Cerebellum (tissue), 4 donors: ENCODE measurements at places on chromosomes 6 and 20.

DNA sequence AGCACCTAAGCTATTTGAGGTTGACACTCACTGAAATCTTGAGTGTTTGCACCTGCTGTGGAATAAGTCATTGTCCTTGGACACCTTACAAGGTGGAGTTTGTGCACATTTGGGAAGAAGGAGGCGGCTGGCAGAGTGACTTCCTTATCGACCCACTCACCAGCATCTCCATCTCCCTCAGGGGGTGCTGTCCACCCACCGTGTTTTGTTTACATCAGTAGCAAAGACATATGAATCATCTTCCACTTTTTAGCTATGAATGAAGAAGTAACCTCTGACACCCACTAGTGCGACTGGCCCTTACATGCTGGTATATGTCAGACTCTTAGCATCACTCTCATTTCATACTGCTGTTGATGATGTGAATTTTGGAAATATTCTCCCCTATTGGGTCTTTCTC lies 119.5 kb upstream of the SGK1 start:
- no peak for DNase-seq

- DNase-seq: no peak
These were observed 78.9 kb downstream of the ARHGAP18 start for GRCh38 chr6:129631070-129631469.

DNA sequence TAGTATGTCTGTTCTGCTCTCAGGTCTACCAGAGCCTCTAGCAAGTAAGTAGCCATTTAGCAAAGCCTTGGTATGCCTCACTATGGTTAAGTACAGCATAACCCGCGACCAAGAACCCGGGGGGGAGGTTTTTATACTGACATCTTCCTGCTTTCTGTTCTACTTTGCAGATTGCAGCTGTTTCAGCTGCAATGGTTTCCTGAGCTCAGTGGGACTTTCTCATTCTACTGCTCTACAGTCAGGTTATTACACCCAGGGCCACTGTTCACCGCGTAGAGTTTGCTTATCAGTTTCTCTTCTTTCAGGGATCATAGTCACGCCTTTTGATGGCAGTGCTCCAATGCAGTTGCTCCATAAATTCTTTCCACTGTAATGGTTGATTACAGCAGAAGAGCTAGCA lies 631.3 kb downstream of the TFAP2A start:
- DNase-seq: no peak

DNA sequence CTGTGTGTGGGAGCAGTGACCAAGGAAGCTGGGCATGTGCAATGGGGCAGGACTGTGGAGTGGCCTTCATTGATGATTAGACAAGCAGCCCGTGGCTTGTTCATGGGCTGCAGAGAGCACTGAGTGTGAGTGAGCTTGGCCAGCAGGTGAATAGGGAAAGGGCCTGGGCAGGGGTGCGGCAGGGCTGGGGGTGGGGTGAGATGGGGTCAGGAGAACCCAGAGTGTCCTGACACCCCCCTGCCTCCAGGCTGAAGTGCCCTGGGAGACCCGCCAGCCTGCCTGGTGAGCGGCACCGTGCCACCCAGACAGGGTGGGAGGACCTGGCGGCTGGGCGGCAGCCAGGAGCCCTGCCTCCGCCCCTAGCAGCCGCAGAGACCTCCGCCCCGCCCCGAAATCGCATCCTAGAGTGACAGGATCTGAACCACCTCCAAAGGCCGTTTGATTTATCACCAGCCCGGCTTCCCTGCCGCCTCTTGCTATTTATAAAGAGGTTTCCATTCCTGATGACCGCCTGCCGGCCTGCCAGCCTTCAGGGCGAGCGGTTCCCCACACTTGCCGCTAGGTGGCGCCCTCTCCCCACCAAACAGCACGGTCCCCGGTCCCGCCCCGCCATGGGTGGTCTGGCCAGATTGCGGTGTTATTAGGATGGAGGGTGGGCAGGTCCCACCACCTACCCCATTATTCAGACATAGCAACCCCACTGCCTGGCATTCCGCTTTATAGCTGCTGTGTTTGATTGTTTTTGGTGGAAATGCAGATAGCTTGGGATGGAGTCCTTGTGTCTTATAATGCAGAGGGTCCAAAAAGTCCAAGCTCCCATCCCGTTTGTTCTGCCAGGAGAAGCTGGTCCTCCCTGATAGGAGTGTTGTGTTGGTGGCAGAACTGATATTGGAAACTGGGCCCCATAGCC lies 3.5 kb downstream of the MYLK2 start:
- DNase-seq: peak; percentile 90

DNA sequence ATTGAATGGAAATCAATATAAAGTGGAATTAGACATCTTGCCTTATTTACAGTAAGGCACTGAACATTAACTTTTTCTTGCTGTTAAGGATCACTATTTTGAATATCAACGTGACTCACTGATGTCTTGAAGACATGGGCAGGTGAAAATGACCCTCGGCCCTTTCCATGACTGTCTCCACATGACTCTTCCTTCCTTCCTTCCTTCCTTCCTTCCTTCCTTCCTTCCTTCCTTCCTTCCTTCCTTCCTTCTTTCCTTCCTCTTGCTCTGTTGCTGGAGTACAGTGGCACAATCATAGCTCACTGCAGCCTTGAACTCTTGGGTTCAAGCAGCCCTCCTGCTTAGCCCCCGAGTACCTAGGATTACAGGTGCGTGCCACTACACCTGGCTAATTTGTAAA lies 52.2 kb upstream of the TOX2 start:
- no peak for DNase-seq

DNA sequence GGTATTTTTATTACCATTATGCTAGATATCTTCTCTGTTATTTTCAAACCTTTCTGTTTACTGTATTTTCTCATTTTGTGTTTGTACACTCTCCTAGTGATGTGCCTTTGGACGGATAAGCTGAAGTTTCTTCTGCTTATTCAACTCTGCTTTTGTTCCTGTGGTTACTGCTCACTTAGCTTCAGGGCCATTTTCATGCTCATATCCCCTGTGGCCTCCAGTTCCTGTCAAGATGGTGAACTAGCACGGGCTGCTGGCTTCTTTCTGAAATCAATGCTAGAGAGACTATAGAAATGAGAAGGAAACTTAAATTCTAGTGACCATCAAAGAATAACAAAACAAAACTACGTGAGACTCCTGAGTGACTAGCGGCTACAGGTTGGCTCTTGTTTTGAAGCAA lies 6.8 kb upstream of the CST8 start:
- DNase-seq: no peak

GRCh38 chr6:25414168-25414567 lies 135.0 kb downstream of the CARMIL1 start:
- DNase-seq: no peak

DNA sequence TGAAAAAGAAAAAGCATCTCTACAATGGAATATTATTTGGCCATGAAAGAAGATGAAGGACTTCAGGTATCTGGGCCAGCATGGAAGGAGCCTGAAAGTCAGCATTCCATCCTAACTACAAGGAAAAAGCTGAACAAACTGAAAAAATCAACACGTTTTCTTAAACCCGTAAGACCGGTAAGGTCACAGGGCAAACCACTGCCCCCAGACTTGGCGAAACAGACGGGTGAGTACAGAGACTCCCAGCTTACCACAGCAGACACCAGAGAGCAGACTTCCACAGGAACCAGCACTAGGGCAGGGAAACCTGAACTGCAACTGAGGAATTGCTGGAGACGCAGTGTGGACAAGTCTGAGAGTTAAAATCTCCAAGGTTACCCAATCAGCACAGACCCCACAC lies 31.4 kb downstream of the BEND3 start:
- no peak for DNase-seq

- no peak for DNase-seq
These were observed 37.7 kb downstream of the ADGRF1 start for GRCh38 chr6:47004463-47004862.

DNA sequence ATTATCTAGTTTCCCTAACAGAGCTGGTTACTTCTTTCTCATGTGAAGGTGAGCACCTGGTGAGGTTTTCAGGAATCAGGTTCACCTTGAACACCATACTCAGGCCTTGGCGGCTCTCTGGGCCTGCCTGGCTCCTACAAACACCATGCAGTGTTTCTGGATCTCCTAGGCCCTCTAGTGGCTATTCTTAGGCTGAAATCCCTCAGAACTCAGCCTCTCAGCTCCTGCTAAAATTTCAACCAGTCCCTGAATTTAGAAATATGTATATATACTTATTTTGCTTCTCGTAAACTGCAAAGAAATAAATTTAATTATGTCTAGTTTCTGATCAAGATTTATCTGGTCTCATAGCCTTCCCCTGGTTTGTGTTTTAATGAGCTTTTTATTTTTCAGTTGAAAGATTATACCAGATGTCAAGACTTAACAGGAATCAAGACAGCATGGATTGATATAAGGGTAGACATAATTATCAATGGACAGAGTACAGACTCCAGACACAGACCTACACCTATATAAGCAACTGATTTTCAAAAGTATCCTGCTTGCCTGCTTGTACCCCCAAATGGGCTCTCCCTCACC lies 55.9 kb downstream of the ANKEF1 start:
- DNase-seq: peak; percentile 73

DNA sequence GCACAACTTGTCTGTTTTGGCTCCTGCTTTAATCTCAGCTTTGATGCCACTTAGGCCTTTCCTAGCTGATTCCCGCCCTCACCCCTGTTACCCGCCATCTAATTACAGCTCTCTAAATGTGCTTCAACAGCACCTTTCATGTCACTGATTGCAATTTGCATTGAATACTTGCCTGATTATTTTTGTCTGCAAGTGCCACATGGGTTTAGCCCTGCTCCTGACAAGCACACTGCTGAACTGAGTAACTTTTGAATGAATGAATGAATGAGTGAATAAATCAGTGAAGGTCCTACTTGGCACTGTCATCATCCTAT lies 591 bp upstream of the DCBLD1 start:
- DNase-seq: peak; percentile 7

GRCh38 chr20:53901497-53902096 lies 168.8 kb downstream of the BCAS1 start:
- DNase-seq: no peak

DNA sequence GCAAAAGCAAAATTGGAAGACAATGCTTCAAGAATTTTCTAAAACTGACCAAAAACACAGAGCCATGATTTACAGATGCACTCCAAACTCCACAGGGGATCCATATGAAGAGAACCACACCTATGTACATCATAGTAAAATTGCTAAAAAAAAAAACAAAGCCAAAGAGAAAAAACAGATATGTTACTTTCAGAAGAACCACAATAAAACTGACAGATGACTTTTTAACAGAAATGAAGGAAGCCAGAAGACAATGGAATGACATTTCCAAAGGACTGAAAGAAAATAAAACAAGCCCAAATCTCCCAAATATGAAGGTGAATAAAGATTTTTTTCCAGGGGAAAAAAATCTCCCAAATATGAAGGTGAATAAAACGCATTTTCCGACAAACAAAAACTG lies 17.5 kb downstream of the TRERF1 start:
- DNase-seq: no peak

DNA sequence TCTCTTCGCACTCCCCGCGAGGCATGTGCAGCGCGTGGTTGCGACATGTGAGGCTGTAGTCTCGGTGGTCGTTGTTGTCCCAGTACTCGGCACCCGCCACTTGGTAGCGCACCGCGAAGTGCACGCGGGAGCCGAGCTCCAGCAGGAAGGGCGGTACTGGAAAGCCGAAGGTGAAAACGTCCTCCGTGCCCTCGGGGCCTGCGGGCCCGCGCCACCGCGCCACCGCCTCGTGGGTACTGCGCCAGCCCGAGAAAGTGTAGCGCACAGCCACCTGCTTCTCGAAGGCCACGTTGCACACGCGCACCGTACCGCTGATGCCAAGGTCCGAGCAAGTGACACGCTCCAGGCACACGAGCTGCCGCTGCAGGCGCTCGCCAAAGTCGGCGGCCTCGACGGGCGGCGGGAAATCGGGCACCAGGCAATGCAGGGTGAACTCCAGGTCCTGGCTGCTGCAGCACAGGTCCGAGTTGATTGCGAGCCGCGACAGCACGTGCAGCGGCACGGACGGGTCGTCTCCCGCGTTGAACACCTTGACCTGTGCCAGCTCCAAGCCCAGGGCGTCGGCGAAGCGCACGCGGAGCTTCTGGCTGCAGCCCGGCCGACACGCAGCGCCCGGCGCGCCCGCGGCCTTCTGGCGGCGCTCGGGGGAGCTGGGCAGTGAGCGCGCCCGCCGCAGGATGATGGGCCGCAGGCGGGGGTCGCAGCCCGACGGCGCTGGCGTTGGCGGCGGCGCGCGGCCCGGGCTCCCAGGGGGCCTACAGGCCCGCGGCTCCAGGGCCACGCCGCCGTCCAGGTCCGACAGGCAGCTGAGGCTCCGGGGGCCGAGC lies 840 bp downstream of the PPP1R3D start:
- DNase-seq: no peak

- DNase-seq: no peak
These were observed 29.5 kb downstream of the TOP1 start for GRCh38 chr20:41057999-41058673.

DNA sequence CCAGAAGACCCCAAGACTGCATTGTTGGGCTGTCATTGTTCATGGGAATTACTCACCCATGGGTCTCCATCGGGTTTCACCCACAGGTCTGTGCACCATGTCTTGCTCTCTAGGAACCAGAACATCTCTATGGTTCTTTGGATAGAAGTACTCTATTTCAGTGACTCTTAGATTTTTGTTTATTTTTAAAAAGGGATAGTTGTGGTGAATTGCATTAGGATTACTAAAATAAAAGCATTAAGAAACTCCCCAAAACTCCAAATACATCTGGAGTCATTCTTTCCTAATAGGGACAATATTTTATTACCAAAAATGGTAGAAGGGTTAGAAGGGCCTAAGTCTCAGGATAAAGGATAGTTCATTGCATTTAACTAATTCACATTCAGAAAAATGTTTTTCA lies 166.9 kb upstream of the TNFAIP3 start:
- no peak for DNase-seq

GRCh38 chr20:45959126-45959525 lies 12.9 kb downstream of the ZNF335 start:
- no peak for DNase-seq

GRCh38 chr20:51735728-51736600 lies 32.2 kb downstream of the ATP9A start:
- DNase-seq: no peak

DNA sequence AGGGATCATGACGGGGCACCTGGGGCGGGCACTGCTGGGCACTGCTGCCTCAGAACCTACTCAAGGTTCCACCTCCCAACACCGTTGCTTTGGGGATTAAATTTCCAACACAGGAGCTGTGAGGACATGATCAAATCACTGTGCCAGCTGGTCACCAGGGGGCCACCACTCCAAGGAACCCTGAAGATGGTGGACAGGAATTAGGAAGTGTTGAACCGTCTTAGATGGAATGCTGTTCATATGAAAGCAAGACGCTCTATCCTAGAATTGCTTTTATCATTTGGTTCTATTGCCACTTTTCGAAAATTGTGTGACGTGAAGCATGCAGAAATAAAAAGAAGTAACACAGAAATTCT lies 140.3 kb downstream of the DLL1 start:
- no peak for DNase-seq

GRCh38 chr6:36733300-36733699 lies 35.7 kb downstream of the RAB44 start:
- no peak for DNase-seq

- no peak for DNase-seq
These were observed 33.9 kb upstream of the FBXO9 start for GRCh38 chr6:53031281-53031680.

- no peak for DNase-seq
These were observed 28.3 kb downstream of the C6orf132 start for GRCh38 chr6:42113936-42114636.
